ENCODE measurements at places on chromosomes 7 and 10.

GRCh38 chr7:28813243-28813962 is 144.7 kb downstream of the TRIL start:
- no peak for DNase-seq

DNA sequence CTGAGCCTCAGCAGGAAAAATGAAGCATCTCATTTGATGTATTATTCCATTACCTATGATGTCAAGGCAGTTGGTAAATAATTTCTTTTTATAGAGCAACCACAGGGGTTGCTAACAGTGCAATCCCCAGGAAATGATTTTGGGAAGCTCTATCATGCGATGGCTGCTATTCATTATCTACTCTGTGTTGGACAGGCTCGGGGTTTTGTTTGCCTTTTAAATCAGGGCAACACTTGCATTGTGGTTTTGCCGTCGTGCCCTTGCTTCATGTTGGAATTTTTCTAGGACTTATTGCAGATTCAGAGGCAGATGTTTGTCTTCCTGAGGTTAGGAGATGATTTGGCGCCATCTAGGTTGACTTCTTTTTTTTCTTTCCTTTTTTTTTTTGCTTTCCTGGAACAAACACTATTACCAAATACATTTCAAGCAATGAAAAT is 128.4 kb downstream of the BICC1 start:
- DNase-seq = no peak

DNA sequence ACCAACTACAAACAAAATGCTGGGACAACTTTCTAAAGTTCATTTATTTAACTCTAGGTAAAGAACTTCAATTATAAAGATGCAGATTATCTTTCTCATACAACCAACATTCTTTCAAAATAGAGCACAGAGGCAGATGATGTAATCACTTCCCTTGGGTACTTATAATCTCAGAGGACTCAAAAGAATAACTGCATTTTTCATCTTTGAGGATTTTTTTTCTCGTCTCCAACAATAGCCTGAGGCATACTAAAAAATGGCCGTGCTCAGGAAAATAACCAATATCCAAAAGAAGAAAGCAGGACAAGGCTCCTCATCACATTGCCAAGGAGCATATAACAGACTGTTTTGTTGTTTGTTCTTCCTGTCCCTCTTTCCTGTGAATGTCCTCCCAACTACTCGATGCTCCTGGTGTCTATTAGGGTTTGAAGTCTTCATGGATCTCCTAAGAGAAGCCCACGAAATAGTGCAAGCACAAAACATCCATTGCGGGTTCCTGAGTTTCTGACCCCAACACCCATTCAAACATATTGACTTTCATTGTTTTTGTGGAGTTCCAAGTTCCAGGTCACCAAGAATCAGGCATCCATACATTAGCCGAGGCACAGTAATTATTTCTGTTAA is 182.9 kb downstream of the SORCS1 start:
- DNase-seq = no peak

DNA sequence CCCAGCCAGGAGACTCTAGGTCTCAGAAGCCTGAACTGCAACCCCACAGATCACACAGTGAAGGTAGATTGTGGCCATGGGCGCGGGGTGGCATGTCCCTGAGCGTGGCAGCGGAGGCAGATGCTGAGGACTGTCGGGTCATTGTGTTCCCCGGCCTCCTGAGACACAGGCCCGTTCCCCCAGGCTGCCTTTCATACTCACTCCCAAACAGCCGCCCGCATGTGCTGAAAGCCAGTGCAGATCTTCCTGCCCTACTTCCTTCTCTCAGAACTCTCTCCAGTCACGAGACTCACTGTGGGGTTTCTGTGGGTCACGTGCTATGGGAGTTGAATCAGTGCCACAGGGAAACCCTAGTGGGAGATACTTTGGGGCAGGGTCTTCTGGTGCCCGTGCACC is 48.0 kb downstream of the ZNF467 start:
- DNase-seq = no peak

GRCh38 chr7:75696263-75697037 is 42.3 kb downstream of the HIP1 start:
- no peak for DNase-seq

- DNase-seq = no peak
Measured at GRCh38 chr7:130893441-130893894, 159.5 kb upstream of the KLF14 start.

- no peak for DNase-seq
Measured at GRCh38 chr10:96230527-96230926, 40.8 kb downstream of the BLNK start.

DNA sequence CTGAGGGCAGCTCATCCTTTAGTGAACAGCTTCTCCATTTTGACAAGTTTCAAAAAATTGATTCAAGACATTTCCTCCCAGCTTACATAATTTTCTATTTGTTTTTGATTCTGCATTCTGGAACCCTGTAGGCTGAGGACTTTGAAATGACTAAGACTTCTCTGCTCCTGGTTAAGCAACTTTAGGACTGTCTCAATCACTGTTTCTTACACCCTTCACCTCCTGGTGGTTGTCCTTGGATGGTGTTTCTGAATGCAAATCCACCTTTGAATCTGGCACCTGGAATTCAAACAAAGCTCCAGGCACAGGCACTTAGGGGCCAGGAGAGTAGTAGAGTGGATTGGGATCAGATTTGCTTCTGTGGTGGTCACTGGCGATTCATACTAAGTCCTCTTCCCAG is 595.5 kb downstream of the LRMDA start:
- DNase-seq = no peak

- DNase-seq = no peak
Measured at GRCh38 chr10:127532193-127532592, 16.9 kb upstream of the NPS start.

DNA sequence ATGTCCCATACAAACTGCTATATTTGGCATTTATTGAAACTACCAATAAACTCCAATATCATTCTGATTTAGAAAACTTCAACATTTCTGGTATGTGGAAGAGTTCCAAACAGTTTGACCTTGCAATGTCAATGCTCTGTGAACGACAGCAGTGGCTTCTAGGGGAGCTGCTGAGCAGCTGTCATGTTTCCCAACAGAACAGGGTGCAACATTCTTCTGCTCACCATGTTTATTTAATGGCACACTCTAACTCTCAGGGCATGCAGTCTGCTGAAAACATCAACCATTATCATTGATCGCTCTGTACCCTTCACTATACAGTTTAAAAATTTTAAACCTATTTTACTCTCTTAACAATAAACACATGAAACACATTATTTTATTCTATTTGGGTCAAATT is 25.9 kb downstream of the LMOD2 start:
- no peak for DNase-seq

GRCh38 chr7:14858866-14859265 is 43.7 kb downstream of the DGKB start:
- no peak for DNase-seq

DNA sequence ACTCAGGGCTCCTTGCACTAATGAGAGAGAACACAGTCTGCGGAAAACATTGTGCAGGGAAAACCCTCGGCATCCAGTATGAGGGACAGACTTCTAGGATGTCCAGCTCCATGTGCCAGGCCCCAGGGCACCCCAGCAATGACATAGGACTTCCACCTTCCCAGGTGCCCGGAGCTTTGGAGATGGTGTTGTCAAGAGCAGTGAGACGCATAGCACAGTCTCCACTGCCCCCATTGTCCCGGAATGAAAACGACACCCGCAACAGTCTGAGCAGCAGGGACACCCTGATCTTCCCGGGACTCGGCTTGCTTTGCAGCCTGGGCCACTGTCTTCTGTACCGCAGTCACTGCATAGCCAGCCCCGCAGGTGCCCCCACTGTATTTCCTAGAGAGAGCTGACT is 339.2 kb upstream of the ADARB2 start:
- no peak for DNase-seq

- no peak for DNase-seq
Measured at GRCh38 chr10:95373660-95374059, 82.9 kb upstream of the PDLIM1 start.

DNA sequence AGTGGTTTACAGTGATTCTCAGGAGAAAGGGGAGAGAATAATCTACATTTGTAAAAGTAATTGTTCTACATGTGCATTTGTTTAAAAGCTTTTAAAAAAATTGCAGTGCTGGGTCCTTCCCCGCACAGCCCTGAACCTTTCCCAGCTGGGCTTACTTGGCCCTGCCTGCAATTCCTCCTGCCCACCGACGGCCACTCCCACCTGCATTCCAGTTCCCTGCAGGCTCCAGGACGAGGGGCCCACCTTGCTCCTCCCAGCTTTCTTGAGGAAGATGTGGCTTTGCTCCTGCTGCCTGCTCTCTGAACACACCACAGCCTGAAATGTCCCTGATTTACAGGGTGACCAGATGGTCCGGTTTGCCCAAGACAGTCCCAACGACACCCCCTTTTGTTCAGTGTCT is 222.7 kb downstream of the PRPF18 start:
- DNase-seq = no peak

DNA sequence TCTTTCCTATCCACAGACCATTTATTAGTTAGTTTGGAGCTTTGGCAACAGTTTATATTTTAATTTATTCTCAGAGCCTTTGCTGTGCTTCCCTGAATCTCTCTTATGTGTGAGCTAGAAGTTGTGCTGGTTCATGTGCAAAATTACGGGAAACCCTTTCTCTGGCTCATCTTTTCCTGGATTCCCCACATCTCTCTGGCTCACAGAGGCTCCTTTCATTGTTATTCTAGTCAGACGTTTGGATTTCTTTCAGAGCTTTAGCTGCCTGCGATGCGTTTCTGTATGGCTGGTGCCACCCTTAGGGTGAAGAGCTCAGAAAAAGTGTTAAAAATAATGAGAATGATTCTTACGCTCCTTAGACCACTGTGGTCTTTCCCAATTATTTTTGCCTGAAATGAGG is 53.3 kb downstream of the TPST1 start:
- no peak for DNase-seq

DNA sequence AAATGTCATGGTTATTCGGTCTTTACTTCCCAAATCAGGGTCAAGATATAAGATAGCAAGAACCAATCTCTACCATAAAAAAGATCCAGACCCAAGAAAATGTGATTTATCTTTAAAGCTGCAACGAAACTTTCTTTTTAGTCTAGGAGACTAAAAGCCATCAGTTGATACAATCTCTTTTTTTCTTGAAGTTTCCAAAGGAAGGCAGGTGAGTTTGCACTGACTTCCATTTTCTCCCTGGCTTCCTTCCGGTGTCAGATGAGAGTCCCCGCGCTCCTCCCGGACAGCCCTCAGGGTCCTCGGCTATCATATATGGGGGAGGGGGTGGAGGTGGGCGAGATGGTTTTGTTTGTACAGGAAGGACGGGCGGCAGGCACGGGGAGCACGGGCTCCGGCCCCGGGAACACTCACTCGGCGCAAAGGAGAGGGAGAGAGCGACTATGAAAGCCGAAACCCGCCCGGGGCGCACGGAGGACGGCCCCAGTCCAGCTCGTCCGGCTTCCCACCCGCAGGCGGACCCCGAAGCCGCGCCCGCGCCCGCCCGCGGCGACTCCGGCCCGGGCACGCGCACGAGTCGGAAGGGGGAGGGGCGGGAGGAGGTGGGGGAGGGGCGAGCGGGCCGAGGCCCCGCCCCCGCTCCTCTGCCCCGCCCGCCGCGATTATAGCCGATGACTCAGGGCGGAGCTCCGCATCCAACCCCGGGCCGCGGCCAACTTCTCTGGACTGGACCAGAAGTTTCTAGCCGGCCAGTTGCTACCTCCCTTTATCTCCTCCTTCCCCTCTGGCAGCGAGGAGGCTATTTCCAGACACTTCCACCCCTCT is at the start of gene BAG3:
TSS of gene BAG3 (plus strand) at position 689 of the 822 bp plus-strand sequence. CDS start 296 bp downstream, outside the sequence.
- DNase-seq = peak; percentile 77

DNA sequence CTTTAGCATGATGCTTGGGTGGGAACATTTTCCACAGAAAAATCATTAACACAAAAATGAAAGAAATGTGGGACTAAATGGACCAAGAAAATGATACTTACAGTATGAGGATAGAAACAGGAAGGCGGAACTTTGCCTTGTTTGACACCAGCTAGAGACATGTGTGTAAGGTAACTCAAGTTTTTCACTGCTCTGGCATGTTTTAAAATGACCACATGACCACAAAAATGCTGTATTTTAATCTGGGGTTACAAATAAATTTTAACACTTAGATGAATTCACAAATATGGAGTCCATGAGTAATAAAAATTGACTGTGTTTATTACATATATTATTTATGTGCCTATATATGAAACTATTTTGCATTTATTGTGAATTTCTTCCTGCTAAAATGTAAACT is 100.9 kb upstream of the PHYHIPL start:
- no peak for DNase-seq

GRCh38 chr7:80464211-80464610 is 47.7 kb downstream of the GNAT3 start:
- DNase-seq = no peak

DNA sequence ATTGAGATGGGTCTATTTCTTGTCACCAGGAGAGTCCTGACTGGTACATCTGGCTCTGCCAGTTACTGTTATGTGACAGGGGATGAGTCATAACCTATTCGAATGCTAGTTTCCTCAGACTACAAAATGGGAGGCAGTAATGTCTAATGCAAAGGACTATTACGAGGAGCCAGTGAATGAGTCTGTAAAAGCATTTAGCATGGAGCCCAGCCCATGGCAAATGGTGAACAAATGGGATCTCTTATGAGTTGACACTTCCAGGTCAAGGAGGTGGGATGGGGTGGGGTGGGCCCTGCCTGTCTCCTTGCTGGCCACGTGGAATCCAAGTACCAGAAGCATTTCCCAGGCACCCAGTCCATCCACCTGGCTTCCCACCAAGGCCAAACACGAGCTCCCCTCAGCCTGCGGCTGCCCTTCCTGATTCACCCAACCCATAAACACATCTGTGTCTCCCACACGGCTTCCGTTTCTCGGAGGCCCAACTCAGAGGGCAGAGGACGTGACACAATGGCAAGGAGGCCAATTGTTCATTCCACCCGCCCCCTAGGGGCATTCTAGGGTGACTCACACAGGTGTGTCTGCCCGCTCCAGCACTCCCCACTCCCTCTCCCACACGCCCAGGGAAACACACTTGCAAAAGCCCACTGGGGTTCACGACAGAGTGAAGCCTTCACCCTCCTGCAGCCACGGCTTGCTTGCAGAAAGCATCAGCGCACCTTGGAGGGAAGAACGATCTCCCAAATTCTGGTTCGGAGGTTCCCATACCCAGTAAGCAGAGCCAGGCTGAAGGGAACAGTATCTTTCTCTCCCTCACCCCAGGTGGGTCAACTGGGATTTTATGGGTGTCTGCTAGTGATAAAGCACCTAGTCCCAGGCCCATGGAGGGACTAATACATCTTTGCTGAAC is 109.8 kb downstream of the SH3PXD2A start:
- peak; percentile 55 for DNase-seq

- no peak for DNase-seq
Measured at GRCh38 chr10:110181911-110182310, 25.5 kb upstream of the MXI1 start.

- no peak for DNase-seq
Measured at GRCh38 chr7:82019551-82020475, 250.0 kb upstream of the HGF start.

DNA sequence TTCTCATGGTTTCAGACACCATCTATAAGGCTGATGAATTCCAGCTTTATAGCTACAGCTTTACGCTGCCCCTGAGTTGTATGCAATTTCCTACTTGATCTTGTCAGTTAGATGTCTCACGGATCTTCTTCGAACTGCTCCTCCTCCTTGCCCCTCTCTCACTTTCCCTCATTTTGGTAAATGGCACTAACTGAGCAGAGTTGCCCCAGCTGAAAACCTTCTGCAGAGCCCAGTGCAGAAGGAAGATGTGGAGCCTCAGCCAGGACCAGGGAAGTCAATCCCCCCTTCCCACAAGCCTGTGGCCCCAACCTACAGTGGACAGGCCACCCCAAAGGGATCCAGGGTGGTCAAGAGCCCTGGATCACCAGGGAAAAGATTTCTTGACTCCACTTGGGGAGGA is 49.0 kb upstream of the SEPHS1 start:
- DNase-seq = no peak

Data from stimulated activated CD4-positive, alpha-beta T cell treated with anti-CD3 and anti-CD28 coated beads, Interleukin-15, amount 100 ng/mL, for 48 hours (primary cell).